Activated CD4-positive, CD25-positive, alpha-beta regulatory T cell (primary cell): ENCODE measurements at places on chromosomes 6 and 20.

DNA sequence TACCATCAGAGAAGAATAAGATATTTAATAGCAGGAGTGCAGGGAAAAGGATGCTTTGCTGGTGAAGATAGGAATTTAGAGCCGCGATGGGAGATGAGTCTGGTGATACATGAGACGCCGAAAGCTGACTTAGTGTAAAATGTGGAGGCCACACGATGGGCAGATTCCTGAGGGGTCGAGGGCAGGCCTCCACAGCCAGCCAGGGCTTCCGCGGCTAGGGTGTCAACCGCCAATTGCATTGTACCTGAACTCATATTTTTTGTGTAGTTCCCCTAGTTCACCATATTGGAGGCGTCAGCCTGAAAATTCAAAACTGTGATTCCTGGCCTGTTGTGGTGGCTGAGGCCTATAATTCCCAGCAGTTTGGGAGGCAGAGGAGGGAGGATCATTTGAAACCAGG lies 8.5 kb downstream of the ETV7 start:
- no peak for DNase-seq

GRCh38 chr6:168865-169455 lies 123.3 kb upstream of the DUSP22 start:
- DNase-seq, result no peak

- DNase-seq, result no peak
Observed at GRCh38 chr6:149364557-149364956, 35.5 kb upstream of the SUMO4 start.

DNA sequence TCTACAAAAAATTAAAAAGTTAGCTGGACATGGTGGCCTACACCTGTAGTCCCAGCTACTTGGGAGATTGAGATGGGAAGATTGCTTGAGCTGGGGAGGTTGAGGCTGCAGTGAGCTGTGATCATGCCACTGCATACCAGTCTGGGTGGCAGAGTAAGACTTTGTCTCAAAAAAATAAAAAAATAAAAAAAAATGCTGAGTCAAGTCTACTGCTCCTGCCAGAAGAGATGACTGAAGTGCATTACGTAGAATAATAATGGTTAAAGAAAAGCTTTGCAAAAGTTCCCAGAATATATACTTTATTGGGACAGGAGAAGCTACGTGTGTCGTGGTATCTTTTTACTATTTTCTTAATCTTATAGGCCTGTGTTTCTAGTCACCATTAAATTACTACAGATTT lies 125.3 kb downstream of the SLC16A10 start:
- DNase-seq, result no peak

DNA sequence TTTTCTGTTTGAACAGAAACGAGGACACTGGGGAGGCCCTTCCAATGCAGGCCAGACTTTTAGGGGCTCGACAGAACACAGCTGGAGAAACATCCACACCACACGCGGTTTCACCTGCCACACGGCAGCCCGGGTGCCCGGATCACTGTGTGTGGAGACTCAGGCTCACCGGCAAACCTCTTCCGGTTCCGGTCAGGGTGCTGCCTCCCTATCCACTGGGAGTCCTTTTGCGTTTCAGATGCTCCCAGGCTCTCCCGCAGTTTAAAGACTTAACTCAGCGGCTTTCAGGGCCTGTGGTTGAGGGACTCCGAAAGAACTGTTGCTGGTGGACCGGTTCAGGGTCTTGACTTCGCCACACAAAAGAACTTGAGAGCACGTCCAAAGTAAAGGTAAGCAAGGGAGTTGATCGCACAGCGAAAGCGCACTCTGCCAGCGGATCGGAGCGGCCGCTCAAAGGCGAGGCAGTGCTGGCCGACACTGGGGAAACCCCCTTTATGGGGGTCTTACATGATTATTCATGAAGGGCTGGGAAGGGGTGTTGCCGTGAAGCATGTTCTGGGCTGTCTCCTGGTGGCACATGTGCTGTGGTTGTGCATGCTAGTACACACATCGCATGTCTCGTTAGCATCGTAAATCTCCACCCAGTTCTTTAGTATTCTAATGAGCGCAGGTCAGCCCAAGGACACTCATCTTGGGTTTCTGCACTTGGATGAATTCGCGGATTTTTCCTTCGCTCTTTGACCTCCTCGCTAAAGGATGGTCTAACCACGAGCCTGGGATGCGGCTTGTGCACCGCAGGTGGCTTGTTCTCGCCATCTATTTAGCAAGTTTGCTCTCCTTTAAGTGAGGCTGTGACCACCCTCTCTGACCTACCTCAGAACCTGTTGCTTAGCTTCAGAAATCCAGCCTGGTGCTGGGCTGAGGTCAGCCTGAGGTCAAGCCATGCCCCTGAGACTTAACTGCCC lies 180.3 kb downstream of the CDH26 start:
- peak; percentile 4 for DNase-seq

GRCh38 chr6:168024951-168025510 lies 27.6 kb downstream of the KIF25 start:
- DNase-seq, result no peak

- no peak for DNase-seq
Observed at GRCh38 chr6:42212442-42212841, 5.2 kb downstream of the MRPS10 start.
